ENCODE measurements at places on chromosomes 16 and 17.

GRCh38 chr16:76577003-76577402 lies 299.8 kb downstream of the CNTNAP4 start:
- no peak for DNase-seq

- no peak for DNase-seq
Measured at GRCh38 chr17:35683591-35683990, 47.8 kb upstream of the RASL10B start.

DNA sequence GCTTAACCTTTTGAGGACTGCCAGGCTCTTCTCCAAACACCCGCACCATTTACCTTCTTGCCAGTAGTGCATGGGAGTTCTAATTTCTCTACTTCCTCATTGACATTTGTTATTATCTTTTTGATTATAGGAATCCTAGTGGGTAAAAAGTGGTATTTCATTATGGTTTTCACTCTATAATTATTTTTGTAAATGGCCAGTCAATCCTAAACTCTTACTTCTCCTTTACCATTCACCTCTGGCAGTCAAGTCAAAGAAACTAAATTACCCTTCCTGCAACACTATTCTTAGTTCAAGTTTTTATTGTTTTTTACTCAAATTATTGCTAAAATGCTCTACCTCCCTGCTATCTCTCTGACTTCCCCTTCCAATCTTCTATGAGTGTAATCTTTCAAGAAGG lies 29.8 kb upstream of the ANKFY1 start:
- DNase-seq: no peak

DNA sequence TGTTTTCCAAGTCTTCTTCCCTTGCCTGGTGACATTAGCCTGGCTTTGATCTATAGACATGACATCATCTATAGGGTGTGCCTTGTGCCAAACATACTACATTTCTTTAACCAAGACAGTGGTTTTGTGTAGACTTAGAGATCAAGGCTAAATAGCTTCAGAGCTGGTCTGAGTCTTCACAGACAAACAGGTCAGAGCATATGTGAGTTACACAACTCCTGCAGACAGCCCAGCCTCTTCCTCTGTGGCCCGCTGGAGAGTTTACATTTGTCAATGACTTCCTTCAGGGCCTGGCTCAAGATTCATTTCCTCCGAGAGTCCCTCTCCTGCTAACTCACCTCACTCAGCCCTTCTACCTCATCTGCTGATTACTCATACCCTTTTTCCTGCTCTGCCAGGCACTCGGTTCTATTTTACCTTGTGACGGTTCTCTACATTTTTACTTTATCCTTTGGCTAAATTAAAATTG lies 73.1 kb upstream of the TANC2 start:
- peak; percentile 0 for DNase-seq

GRCh38 chr17:77145612-77146245 lies 5.0 kb downstream of the SEC14L1 start:
- DNase-seq: no peak

GRCh38 chr17:28043741-28044140 lies 1.3 kb downstream of the NLK start:
- no peak for DNase-seq

GRCh38 chr17:4586043-4586442 lies 1.7 kb downstream of the SMTNL2 start:
- DNase-seq: no peak

DNA sequence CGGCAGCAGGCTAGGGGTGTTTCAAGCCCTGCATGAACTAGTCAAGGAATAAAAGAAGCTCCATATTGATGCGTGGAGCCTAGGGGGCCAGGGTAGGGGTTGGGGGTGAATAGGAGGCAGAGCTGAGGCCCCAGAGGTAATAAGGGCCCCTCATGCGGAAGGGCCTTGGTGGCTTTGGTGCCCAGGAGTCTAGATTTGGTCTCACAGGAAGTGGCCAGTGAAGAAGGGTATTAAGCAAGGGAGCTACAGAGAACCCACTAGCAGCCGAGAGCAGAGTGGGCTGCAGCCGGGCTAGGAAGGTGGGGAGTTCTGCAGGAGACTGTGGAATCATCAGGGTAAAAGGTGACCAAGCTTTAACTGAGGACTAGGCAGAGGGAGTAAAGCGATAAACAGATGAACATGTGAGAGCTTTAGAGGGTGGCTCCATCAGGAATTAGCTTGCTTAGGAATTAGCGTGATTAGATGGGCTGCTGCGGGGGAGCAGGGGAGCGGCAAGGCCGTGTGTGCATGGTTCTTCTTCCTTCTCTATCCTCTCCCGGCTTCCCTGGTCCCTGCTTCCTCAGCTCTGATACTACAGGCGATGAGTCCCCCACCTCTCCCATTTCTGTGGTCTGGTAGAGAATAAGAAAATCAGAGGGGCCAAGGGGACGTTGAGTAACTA lies 9.8 kb downstream of the GNGT2 start:
- DNase-seq: no peak

GRCh38 chr17:83081684-83082201 lies 2.3 kb downstream of the METRNL start:
- no peak for DNase-seq

DNA sequence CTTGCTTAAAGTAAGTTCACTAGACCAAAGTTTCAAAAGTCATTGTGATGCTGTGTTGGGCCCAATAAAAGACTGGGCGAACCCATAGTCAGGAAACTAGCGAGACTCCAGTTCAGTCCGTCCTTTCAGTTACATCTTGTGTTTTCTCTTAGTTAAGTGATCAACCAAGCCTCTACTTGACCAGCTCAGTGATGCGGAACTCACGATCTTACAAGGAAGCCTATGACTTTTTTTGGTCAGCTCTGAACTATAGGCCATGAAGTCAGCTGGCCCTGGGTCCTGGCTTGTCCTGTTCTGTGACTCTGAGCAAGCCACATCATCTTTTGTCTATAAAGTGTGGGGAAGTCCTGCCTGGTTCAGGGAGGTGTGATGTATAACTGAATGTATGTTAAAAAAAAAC lies 21.7 kb upstream of the WSCD1 start:
- no peak for DNase-seq

- no peak for DNase-seq
Measured at GRCh38 chr17:7557775-7558543, 591 bp upstream of the TNFSF13 start.

GRCh38 chr16:73743665-73744496 lies 552.7 kb upstream of the PSMD7 start:
- no peak for DNase-seq

- no peak for DNase-seq
Measured at GRCh38 chr16:2857451-2858244, at the start of gene PRSS22. TSS of gene PRSS22 (minus strand) at chr16:2858170. CDS start at chr16:2858104, 66 bp downstream.

DNA sequence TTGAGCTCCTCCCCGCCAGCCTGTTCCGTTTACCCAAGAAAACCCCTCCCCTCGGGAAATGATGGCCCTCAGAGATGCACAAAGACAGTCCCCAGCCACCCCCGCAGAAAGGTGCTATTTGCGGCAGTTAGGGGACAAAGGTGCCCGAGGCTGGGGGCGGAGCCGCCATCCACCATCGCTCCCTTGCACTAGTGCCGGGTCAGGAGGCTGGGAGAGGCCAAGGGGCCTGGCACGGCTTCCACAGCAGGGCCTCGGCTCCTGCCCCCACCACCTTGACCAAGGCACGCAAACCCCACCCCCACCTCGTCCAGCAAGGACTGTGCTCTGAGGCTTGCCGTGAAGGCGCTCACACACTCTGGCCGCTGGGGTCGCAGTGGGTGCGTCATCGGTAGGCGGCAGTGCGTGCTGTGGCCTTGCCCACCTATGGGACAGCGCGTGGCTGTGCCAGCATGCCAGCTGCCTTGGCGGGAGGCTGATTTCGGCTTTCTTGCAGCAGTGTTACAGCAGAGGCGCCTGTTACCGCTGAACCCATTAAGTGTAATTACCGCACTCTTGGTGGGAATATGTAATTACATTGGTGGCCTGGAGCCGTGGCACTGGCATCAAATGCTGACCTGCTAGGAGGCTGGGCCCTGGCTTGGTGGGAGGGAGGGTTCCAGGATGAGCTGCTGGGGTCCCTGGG lies 31.8 kb downstream of the TPSG1 start:
- no peak for DNase-seq

DNA sequence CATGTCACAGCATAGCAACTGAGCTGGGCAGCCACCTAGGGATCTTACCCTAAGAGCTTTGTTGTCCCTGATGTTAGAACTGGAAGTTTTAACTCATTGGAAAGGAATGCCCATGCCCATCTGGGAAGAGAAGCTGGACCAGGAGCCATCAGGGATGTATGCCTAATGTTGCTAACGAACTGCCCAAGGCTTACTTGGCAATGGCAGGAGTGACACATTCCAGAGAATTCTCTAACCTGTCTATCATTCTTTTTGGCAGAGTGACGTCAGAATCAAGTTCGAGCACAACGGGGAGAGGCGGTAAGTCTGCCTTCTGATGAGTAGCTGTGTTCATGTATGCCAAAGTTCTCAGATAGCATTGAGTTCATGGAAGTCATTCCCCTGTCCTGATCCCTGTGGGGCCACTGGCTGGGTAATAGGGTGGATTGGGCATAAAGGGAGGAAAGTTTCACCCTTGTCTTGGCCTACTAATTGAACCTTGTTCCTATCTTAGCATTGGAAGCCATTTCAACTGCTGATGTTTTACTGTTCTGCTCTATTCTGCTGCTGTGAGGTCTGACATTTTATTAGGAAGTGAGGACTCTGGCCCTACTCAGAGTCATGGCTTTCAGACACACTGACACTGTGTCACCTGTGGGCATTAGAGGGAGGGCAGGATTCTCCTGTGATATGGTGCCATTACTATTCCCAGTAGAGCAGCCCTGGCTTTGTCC lies 23.7 kb downstream of the MAP3K3 start:
- DNase-seq: no peak

DNA sequence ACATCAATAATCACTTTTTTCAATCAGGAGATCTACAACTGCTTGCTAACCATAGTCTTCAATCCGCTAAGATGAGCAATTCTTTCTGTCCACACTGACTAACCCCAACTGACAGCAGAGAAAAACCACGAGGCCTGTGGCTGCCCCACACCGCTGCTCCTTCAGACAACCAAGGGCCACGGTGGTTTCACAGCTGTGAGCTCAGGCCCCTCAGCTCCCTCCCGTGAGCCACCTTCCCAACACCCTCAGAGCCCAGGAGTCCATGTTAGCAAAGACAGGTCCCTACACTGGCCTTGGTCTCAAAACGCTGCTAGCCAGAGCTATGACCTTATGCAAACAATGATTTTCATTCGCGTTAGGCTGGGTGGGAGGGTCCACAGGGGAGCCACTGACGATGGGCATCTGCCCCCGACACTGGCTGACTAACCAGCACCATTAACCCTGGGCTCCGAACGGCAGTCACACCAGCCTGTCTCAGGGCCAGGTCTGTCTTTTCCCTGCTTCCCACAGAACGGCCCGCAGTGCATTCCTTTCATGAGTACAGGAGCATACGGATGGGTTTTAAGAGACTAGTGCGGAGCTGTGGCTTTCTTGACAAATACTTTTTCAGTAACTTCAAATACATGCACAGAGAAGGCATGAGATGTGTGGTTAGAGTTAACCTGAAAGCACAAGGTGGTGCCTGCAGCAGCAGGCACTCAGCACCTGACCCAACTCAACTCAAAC lies 67.3 kb downstream of the ANKRD11 start:
- peak; percentile 65 for DNase-seq

GRCh38 chr16:31376705-31377104 lies 16.4 kb upstream of the ITGAD start:
- no peak for DNase-seq

DNA sequence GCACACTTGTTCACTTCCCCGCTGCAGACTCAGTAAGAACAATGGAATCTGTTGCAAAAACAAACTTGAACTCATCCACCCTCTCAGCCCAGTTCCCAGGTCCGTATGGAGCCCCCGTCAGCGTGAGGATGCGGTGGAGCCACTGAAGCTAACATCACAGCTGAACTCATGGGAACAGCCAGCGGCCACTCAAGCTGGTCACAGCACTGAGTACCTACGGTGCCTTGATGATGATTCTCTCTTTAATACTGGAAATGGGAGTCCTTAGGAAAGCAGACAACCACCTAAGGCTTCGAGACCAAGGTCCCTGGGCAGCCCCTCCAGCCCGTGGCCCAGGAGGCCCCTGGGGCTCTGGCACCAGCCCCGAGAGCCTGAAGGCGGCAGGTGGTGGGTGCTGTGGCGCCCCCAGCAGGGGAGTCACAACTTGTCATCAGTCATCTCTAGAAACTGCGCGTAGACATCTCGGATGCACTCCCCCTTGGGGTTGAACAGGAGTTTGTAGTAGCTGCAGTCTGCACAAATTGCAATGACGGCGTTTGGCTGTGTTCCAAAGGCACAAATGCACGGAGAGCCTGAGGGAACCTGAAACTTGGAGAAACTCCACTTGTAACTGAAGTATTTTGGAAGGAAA lies 31.0 kb upstream of the RHOT1 start:
- peak; percentile 6 for DNase-seq

DNA sequence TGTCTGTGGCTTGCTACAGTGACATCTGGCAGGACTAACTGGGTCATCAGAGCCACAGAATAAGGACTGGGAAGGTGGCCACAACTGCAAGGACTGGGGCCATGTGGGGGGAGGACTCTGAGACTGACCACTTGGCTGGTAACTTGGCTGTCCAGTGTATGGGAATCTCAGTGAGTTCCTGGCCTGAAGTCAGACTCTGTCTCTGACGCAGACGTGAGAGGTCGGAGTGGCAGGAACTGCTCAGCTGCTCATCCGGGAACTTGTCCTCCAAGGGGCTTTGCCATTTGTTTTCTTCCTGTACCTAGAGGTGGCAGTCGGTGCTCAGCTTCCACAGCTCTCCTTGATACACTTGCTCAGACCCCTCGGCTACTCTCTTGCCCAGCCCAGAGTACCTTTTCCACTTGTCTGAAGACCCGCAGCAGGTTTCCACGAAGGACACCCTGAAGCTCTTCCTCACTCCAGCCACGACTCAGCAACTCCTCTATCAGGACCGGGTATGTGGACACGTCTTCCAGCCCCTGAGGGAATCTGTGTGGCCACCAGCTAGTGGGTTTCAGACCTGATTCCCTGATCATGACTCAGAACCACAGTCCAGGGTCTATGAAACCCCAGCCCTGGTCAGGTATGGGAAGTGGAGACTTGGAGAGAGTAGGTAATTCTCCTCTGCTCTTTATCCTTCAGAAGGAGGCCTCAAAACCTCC lies 7.3 kb upstream of the DPEP3 start:
- no peak for DNase-seq

GRCh38 chr17:6470751-6471521 lies 26.7 kb downstream of the PIMREG start:
- no peak for DNase-seq

DNA sequence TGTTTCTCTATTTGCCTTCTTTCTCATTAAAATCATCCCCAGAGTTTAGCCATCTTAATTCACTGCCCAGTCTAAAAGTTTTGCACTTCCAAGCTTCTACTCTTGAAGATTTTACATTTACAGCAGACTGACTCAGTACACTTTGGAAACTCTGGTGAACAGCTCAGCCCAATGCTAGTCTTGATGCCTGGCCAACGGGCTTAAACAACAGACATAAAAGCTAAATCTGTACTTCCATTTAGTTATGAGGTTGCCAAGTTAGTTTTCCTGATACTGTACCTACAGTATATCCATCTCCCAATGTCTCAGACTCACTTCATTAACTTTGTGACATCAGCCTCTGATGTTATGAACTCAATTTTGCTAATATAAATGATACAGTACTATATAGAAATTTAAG lies 891.8 kb upstream of the SOX9 start:
- no peak for DNase-seq

- no peak for DNase-seq
Measured at GRCh38 chr16:88777471-88778270, 7.3 kb downstream of the PIEZO1 start.
